Left ventricle myocardium superior (tissue), 1 donor: ENCODE measurements at places on chromosomes 5 and 9. TPM values are rescaled to one million over a fixed set of nuclear protein-coding genes. Genes with fewer than 3 reads are reported as not detected.

KCNN2 gene
- 10.5 TPM for total RNA-seq

IL3 gene
- not detected for total RNA-seq

DNA sequence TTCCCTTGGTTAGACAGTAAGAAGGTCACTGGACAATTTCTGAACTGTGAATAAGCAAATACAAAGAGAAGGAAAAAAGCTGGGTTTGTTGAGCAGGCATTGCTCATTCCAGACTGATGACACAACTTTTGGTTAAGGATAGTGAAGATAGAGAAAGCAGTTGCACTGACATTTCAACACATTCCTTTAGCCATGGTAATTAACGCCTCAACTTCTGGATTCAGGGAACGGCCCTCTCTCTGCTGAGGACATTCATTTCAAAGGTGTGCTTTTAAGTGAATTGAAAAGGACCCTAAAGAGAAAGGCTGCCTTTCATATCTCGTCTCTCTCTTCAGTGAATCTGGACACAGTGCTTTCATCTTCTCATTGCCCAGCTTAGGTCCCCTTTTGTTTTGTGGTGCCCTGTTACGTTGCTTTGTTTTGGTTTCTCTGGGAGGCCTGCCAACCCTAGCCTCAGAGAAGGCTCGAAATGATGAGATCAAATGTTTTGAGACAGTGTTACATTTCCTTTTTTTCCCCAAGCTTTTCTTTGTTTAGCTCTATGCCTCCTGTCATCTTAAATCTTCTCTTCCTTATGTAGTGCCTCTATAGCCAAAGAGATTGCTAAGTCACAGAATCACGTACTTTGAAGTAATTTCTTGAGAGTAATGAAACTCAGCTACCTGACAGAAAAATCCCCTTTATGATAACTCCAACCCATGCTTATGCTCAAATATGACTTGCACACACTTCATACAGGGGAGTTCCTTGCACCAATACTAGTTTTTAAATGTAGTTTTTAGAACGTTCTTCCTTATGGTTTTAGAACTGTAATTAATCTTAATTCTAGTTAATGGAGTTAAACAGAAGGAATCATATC lies 94.4 kb upstream of the IFNE start:
- no peak for DNase-seq

DNA sequence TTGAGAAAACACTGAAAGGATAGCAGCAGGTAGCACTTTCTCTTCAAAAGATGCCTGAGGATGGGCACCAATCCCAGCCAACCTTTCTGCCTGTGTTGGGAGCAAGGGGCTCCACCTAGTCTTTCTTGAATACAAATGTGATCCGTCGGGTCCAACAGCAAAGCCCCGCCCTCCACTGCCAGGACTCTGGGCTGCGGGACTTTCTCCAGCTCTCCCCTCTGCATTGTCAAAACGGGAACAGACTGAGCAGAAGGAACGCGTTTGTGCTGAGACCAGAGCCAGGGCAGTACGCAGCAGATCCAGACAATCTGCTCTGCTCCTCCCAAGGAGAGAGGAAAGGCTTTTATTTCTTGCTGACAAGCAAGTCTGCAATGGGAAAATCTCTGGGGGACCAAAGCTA lies 139.7 kb downstream of the SEC61B start:
- DNase-seq, result no peak

GRCh38 chr5:180563994-180564393 lies 27.3 kb downstream of the SCGB3A1 start:
- no peak for DNase-seq

DNA sequence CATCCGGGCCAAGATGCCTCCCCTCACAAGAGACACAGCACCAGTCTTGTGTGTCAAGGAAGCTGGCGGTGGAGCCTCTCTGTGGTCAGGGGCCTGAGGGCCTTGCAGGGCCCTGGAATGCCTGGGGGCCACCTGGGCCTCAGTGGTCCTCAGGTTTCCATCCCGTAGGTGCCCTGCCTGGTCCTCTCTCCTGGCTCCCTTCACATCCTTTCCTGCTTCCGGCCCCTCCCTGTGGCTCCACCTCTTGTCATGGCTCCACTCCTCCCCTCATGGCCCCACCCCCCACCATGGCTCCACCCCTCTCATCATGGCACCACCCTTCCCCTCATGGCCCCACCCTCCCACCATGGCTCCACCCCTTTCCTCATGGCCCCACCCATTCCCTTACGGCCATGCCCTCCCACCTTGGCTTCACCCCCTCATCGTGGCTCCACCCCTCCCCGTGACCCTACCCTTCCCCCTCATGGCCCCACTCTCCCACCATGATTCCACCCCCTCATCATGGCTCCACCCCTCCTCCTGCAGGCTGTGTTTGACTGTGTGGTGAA lies 175.8 kb downstream of the CACNA1B start:
- no peak for DNase-seq

ABLIM3 gene
- total RNA-seq, result 130 TPM

GRCh38 chr5:124721229-124721735 lies 25.2 kb downstream of the ZNF608 start:
- DNase-seq, result no peak

DEPDC1B gene
- total RNA-seq, result 0.15 TPM

LCP2 gene
- 7.1 TPM for total RNA-seq

EDIL3 gene
- total RNA-seq, result 14.4 TPM
